Mesothelial cell of epicardium (in vitro differentiated cells): ENCODE measurements at places on chromosomes 3 and 15.

GRCh38 chr3:152159328-152159727 is 109.4 kb upstream of the MBNL1 start:
- DNase-seq: no peak

GRCh38 chr3:79052054-79052681 is 715.6 kb downstream of the ROBO1 start:
- no peak for DNase-seq

DNA sequence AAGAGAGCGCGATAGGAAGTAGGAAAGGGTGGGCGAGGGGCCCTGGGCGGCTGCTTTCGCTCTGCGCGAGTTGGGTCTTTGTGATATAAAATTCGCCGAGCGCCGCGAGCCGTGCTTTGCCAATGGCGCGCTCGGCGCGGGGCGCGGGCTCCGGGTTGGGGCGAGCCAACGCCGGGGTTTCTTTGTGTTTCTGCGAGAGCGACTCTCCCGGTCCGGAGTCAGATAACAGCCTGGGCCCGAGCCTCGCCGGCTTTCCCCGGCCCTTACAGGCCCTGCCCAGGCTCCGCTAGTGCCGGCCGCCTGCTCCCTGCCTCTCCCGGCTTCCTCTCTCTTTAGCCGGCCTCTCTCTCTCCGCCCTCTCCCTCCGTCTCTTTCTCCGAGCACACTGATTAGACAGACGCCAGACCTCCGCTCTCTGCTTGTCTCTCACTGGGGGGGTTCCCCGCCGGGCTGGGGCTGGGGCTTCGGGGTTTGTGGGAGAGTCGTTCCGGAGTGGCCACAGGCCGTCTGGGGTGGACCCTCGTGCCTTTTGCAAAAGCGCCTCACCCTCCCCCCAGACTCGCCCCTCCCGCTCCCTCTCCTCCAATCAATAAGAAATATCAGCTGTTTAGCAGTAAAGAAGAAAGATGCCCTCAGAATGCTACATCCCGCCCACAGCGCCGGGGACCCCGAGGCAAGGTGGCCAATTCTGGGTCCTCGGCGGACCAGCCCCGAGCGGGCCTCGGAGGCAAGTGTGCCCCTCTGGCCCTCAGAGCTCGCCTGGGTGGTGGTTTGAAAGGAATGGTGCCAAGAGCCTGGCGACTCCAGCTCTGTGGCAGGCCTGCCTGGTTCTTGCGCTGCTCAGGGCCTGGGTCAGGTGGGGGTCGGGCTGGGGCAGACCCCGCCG is 2.9 kb downstream of the NR2F2 start:
- DNase-seq: peak; percentile 54

GRCh38 chr3:87175732-87176131 is 51.4 kb upstream of the CHMP2B start:
- no peak for DNase-seq

GRCh38 chr3:158790901-158791589 is 10.8 kb upstream of the MFSD1 start:
- DNase-seq: no peak

- DNase-seq: no peak
These were observed 279.3 kb upstream of the LRRFIP2 start for GRCh38 chr3:37453393-37454389.

DNA sequence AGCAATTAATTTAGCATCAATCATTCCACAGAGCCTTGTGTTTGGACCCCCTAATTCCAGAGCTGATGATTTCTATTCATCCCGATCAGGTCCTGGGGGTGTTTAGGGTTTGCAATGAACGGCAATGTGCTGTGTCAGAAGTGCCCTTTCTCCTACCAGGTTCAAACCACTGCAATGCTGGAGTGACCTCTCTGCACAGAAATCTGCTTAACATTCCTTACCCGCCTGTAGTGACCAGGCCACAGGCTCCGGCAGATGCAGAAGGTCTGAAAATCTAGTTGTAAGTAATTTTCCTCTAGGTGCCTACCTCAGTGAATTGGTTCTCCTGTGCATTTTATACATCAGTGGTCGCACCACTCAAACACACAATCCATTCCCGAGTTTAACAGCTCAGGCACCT is 725.3 kb upstream of the CFAP20DC start:
- DNase-seq: no peak
